ENCODE measurements at places on chromosomes 16 and 17.

DNA sequence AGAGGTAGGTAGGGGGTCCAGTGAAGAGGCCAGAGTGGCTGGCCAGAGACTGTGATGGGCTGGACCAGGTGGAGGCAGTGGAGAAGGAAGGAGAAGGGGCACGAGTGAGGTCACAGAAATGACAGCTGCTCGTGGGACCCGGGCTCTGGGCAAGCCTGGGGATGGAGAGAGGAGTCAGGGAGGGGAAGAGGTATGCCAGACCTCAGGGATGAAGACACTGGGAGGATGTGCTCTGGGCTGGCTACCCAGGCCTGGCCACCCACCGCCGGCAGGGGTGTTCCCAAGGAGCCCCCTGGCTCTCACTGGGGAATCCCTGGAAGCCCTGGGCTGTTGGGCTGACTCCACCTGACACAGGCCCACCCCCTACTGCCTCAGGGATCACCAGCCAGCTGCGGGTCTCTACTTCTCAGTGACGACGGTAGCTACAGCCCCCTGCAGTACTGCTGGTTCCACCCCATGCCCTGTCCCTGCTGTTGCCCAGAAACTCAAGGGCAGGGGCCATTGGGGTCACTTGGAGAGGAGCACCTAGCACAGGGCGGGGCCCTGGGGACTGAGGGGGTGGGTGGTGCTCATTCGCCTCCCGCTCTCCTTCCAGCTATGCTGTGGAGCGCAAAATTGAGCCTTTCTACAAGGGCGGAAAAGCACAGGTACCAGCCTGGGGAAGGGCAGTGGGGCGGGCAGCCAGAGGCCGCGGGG is 1.8 kb downstream of the TBL3 start:
- DNase-seq: no peak

DNA sequence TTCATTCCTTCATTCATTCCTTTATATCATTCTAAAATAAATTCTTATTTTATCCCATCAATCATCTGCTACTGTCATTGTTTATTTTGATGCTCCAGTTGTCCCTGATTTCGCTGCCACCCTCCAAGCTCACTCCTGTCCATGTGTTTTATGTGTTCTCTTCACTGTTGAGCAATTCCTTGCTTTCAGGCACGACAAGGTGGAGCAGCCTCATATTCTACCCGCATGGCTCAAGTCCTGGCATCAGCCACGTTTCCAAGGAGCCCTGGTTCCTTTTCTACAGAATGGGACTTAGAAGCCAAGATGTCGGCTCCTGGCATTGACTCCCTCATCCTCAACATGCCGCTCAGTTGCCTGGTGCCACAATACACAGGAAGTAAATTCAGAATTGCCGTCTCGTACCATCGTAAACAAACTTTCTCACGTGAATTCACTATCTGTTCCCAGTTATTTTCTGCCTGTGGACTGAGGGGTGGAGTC is 139.0 kb downstream of the RPTOR start:
- DNase-seq: no peak

GRCh38 chr17:4788807-4789700 is at the start of gene GLTPD2:
Gene GLTPD2 (plus strand): TSS chr17:4788964. CDS start chr17:4789012, 48 bp downstream.
- DNase-seq: no peak

DNA sequence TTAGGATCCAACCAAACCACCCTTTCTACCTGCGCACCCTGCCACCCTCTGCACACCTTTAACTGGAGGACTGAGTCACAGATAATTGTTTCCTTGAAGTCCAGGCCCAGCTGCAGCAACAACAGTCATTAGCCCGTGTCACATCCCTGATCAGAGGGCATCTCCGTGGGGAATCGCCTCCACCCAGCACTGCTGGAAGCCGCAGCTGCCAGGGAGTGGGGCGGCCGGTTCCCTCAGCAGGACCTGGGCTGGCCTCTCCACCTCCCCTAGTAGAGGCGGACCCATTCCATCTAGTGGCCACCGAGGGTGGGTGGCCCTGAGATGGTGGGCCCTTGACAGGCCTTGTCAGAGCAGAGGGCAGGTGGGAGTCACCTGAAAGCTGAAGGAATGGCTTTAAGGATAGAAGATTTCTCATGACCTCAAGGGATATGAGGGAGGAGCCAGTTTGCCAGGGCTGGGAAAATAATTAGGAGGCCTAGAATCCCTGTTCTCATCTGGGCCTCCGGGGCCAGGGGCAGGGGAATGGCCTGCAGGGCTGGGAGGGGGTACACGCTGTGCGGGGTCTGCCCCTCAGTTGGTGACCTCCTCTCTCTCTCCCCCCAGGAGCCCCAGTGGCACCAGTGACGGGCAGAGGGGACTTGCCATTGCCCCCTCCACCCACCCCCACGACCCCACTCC is 6.2 kb downstream of the PRSS53 start:
- DNase-seq: no peak

GRCh38 chr16:29911676-29912010 is 11.4 kb downstream of the ASPHD1 start:
- DNase-seq: no peak

DNA sequence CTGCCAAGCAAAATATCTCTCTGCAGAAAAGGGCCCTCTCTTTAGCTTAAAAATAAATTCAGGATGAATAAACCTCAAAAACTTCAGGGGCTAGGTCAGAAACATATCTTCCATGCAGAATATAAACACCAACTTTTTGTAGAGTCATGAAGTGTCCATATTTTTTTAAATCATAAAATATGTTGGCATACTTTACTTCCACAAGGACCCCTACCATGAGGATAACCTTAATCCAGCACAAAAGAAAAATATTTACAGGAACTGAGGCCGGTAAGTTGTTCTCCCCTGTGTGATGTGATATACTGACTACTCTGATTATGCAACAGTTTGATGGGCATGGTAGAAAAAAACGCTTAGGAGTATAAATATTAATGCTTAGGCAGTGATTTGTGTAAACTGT is 264.8 kb upstream of the CDH11 start:
- no peak for DNase-seq

- DNase-seq: no peak
These were observed 28.5 kb upstream of the VAT1L start for GRCh38 chr16:77759821-77760220.

GRCh38 chr16:47644661-47645060 is 183.5 kb downstream of the PHKB start:
- DNase-seq: no peak

DNA sequence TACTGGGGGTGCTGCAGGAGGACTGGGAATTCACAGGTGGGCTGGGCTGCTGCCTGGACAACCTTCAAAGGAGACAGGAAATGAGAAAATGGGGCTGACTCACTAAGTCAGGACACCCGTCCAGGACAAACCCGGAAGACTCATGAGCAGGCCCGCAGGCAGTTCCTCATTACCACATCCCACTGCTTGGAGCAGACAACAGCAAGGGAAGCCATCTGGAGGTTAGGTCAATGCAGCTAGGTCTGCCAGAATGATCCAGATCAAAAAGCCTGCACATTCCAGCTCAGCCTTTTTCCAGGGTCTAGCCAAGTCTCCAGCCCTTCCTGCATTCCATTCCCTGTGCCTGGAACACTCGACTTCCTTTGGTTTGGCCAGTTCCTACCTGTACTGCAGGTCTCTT is 536.5 kb upstream of the CDH11 start:
- DNase-seq: no peak

GRCh38 chr17:74865504-74866197 is 6.0 kb upstream of the GRIN2C start:
- no peak for DNase-seq

DNA sequence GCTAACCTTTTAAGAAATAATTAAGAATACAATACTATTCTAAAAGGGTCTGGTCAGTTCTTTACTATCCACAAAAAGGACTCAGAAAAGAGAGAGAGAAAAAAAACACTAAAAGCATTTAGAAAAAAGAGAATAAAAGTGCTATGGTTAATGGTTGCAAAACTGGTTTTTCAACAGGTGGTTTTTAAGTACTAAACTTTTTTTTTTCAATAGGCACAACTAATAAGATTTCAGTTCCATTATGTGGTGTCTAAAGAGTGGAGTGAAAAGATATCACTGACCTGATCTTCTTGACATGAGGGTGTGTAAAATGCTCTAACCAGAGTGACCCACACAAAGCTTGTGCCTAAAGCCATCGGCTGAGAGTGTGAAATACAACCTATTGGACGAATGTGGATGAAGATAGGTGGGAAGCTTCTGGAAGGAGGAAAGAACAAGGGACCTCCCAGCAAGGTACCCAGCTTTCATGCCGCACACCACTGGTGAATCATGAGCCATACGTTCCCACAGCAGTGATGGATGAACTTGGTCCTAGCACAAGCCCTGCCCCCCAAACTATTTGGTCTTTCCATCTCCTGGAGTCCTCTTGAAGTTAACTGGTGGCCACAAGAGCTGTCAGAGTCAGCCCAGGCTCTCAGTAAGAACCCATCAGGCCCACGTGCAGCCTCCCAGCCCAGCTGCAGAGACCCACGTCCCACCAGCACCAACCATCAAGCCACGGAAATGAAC is 103.0 kb downstream of the ZFHX3 start:
- no peak for DNase-seq

GRCh38 chr17:44911133-44912001 is 3.9 kb downstream of the GFAP start:
- no peak for DNase-seq

DNA sequence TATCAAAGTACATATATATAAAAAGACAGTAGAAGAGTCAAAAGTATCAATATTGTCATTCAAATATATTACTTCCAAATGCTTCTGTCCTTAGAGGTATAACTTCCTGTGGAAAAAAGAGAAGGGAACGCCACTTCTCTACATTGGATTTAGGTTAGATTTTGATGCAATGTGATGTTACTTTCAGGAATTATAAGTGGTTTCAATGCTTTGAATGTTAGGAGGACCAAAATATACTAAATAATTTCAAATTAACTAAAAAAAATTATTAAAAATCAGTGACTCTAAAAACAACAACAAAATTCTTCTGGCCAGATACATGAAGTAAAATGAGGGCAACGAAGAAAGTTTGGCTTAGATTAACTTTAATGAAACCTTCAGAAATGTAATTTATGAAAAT is 88.0 kb downstream of the BRIP1 start:
- DNase-seq: no peak

GRCh38 chr16:27402569-27402963 is 592 bp downstream of the IL21R start:
- DNase-seq: no peak

DNA sequence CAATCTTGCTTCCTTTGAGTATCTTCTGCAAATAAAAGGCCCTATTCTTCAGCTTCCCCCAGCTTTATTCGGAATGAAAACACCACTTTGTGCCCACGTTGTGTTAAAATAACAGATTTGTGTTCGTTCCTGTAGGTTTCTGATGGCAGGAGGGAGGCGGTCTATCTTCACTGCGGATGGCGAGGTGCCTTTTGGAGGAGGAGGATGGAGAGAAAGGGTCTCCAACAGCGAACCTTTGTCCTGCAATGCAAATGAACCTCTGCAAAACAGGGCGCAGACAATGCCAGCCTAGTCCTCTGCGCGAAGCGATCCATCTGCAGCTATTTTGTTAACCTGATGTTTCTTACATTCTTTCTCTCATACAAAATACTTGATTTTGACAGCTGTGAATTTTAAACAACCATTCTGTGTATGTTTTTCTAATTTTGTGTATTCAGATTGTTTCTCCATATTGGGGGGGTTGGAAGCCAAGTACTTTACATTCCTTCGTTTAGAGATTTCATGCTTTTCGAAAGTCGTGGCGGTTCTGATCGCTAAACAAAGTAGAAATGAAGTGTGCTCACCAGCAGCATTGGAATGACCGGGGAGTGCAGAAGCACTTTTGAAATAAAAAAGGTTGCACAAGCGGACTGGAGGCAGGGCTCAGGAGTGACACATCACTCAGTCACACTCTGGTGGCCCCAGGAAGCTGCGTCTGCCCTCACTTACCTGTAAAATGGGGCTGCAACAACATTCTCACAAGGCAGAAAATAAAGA is 279.0 kb upstream of the IRX5 start:
- DNase-seq: peak; percentile 10

DNA sequence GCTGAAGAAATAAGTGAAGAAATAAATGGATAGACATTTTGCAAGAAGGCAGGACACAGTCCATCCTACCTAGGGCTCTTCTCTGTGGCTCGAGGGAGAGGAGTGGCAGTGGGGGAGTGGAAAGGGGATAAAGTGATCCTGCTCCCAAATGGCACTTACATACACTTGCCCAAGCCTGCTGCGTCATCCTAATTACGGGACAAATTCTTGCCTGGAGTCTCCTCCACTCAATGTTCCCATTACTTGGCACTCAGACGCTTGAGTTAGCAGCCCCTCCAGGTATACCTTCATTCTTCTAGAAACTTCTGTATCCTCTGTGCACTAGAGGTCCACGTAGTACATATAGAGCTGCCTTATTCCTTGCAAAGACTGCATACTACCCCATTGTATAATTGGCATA is 15.7 kb upstream of the MAP3K14 start:
- no peak for DNase-seq

DNA sequence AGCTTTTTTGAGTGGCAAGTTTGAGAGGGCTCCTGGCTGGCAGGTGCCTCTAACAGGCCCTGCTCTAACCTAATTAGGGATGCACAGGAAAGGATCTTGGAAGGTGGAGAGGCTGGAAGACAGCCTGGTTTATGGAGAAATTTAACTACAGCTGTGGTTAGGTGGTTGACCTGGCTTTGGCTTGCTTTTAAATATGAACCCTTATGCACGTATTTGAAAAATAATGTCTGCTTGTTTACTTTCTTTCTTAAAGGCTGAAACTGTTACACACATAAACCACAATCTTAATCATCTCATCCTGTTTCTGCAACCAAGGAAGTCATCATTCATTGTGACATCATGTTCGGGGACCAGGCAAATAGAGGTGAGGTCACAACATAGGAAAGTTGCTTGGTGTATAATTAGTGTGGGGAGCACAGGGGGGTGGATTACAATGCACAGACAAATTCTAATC is 23.1 kb upstream of the DHRS13 start:
- no peak for DNase-seq

- no peak for DNase-seq
These were observed 13.7 kb upstream of the CDC42EP4 start for GRCh38 chr17:73325527-73325842.

DNA sequence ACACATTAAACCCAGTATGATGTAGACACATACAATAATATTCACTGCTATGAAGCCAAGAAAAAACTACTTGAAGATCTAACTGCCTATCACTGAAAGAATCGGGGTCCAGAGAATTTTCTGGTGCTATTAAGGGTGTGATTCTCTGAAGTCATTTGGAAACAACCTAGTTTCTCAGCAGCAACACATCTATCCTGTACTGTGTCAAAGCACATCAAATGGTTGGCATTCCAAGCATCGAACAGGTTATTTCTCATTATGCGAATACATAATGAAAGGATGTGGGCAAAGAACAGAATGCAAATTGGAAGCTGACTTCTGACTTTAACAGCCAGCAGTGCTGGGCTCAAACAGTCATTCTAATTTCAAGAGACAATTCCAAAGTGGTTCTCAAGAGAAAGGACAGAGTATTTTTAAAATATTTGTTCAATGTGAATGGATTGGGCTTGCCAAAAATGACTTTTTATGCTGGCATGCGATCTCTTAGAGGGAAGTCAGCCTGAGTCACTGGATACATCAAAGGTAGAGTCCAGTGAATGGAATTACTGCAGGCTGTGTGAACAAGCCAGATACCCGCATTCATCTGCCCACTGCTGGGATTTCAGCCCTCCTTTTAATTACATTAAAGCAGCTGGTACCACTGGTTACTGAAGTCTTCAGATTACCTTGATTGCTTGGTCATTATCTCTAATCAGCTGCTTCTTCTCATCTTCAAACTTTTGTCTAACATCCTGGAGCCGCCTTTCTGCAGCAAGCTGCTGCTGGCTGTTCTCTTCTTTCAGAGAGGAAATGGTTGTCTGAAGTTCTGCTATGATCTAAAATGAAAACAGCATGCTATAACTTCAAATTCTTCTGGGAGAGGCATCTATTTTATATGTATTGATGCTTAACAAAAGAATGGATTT is 181.2 kb upstream of the AXIN2 start:
- no peak for DNase-seq

Measured in hippocampal formation (tissue), 2 donors.